ENCODE measurements at places on chromosomes 3 and 15.

DNA sequence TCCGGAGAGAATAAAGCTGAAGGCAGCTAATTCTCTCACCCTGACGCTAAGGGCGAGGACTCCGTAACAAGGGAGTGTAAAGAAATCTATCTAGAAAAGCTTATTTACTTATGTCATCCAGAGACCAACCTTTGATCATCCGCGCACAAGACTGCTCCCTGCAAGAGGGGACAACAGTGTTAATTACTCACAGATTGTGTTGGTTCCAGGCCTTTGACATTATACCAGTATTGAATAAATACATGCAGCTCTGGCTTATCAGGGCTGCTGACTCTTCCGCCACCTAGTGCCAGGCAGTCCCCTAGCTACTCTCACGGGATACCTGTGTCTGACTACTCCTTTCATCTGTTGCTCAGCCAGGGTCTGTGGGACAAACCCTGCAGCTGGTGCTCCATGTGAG lies 211.7 kb downstream of the DTWD1 start:
- no peak for DNase-seq

DNA sequence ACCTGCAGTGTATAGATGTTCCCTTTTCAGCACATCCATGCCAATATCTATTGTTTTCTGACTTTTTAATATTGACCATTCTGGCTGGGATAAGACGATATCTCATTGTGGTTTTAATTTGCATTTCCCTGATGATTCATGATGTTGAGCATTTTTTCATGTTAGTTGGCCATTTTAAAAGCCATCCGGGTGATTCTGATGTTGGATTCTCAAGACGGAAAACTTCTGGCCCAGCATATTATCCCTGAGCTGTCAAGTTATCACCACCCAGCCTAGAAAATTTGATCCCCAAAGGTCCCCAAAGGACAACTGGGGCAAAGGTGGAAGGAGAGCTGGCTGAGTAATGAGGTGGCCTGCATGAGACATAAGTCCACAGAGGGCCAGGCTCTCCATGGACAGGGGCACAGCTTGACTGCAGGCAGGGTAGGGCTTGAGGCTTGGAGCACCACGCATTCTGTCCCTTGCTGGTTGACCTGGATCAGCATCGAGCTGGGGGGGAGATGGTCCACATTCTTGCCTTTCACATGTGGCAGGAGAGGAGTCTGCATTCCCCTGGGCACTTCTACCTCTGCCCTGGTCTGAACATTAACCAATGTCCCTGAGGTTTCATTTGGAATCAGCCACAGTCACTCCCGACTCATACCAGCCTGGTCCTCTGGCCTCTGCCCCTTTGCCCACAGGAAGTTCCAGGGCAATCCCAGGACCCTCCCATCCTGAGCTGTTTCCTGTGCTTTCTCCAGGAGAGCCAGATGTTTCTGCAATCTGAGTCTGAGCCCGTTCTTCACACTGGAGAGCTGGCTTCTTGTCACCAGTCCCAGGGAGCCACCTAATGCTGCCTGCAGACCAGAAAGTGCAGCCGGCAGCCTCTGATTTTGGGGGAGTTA lies 69.2 kb downstream of the ISG20 start:
- no peak for DNase-seq

DNA sequence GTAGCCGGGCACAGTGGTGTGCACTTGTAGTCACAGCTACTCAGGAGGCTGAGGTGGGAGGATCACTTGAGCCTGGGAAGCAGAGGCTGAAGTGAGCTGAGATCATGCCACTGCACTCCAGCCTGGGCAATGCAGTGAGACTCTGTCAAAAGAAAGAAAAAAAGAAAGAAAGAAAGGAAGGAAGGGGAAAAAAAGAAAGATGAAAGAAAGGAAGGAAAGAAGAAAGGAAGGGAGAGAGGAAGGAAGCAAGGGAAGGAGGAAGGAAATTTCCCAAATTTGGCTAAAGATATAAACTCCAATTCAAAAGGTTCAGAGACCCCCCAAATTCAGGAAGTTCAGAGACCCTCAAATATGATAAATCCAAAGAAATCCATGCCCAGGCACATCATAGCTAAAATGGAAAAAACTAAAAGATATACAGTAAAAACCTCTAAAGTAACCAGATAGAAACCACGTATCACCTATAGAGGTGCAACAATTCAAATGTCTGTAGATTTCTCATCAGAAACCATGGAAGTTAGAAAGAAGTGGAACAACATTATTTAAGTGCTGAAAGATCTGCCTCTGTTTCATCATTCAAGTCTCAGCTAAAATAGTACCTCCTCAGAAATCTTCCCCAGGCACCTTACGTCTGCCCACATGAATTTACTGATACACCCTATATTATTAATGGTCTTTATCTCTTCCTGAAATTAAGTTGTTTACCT lies 10.7 kb downstream of the DET1 start:
- no peak for DNase-seq

GRCh38 chr15:52183562-52184173 lies 7.5 kb downstream of the GNB5 start:
- DNase-seq, result no peak

- DNase-seq, result no peak
Measured at GRCh38 chr15:52710050-52710707, 31.0 kb upstream of the ATOSA start.

DNA sequence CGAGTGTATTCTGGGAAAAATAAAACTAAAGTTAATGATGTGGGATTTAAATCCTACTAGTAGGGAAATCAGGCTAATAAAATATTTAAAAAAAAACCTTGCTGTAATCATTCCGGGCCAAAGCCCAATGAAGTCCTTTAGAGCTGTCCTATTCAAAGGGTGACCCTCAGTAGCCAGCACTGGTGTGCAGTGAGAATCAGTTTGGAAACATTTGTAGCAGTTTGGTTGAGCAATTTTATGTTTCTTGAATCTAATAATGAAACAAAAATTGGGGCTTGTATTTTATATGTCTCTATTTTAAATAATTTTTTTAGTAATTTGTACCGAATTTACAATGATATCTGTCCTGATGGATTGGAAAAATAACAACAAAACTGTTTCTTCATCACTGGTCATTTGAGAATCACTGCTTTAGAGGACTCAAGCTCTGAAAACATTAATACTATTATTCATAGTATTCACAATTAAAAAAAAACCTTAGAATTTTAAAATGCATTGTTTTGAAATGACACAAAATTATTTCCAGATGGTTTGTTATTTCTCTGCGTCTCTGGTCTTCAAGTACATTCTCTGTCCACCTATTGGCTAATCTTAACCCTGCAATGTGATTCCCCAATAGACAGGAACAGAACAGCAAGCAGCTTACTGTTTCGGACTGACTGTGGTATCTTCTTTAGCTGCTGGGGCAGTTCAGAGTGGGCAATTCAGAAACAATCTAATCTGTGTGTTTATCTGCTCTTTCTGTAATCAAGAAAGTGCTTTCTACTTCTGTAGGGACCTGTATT lies 71.2 kb downstream of the OTOL1 start:
- no peak for DNase-seq

GRCh38 chr3:152942366-152942765 lies 107.4 kb downstream of the P2RY1 start:
- no peak for DNase-seq

DNA sequence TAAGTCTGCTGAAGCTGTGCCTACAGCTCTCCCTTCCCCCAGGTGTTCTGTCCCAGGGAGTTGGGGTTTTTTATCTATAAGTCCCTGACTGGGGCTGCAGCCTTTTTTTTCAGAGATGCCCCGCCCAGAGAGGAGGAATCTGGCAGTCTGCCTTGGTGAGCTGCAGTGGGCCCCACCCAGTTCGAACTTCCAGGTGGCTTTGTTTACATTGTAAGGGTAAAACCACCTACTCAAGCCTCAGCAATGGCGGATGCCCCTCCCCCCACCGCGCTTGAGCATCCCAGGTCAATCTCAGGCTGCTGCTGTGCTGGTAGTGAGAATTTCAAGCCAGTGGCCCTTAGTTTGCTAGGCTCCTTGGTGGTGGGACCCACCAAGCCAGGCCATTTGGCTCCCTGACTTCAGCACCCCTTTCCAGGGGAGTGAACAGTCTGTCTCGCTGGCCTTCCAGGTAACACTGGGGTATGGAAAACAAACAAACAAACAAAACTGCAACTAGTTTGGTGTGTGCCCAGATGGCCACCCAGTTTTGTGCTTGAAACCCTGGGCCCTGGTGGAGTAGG lies 189.4 kb downstream of the MFSD1 start:
- no peak for DNase-seq

DNA sequence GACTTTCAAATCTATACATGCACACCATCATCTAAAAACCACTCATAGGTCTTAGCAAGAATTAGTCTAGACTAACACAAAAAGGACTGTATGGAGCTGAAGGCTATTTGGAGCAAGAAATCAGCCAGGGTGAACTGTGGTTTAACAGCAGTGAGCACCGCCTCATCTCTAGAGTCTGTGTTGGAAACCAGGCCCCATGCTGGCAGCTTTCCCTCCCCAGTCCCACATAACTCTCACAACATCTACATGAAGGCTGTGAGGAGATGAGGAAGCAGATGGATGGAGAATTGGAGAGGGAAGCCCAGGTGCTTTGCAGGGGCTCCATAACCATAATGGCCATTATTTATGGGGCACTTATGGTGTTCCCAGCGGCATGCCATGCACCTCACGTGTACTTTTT lies 133.2 kb upstream of the TOPAZ1 start:
- DNase-seq, result no peak

- peak; percentile 91 for DNase-seq
Measured at GRCh38 chr3:125916376-125916978, 52.5 kb upstream of the ROPN1B start.

DNA sequence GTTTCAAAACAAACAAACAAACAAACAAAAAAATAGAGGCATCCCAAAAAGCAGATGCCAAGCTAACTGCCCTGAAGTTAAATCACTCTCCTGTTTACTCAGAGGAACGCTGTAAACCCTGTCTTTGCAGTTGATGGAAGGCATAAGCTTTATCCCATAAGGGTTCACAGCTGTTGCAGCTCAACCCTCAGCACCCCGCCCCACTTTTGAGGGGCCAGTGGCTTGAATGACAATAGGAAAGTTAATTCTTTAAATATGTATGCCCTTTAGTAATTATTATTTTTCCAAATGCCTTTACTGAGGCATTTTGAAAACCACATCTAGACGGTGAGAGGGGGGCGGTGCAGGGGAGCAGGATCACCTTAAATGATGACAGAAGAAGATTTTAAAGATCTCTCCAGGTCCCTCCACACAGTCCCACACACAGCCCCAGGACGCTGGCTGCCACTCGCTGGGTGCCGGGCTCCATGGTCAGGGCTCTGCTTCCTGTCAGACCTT lies 272.1 kb downstream of the FAM43A start:
- no peak for DNase-seq

- DNase-seq, result no peak
Measured at GRCh38 chr3:115549071-115549470, 74.2 kb upstream of the GAP43 start.

DNA sequence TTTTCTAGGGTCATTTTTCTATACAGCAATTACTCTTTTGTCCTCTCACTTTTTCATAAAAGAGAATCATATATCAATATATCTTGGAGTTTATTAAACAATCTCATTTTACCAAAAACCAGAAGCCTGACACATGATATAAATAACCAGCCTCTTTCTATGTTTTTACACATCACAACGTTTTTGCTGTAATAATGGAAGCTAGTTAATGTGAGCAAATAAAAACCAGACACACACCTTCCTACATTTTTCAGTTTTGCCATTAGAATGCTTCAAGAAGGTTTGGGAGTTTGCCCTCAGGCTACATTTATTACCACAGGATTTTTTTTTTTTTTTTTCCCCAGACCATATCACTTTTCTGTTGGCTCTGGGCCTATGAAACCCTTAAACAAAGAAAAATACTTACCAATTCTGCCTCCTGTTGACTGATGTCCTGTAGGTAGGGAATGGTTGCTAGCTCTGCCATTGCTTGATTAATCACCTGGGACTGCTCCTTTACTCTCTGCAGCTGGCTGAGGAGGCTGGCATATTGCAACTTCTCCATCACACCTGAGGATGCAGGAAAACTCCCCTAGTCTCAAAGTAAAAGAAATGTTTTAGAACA lies 165.5 kb downstream of the ECT2 start:
- DNase-seq, result no peak

DNA sequence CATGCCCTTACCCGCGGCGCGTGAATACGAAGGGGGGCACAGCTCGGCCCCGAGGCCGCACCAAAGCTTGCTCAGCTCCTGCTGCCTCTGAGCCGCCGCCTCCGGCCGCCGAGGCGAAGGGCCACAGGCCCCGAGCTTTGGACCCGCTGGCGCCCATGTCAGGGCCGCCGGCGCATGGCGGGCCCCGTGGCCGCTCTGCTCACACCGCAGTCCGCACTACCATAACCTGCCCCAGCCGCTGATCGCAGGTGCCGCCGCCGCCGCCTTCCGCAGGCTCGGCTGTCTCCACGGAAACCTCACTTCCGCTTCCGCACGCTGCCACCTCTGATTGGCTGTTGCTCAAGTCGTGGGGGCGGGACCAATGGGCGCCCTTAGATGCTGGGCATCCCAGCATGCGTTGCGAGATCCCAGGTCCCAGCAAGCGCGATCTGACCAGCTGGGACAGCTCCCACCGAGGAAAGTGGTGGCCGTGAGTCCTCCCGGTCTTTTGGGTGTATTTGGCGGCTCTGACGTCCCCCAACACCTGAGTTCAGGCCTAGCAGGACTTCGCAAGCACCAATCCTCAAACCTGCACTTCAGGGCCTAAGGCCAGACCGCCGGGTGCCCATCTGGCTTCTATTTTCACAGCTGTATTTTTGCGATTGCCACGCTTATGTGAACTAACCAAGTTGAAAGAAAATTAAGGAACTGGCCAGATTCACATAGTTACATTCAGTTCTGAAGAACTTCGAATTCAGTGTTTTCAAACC lies at the start of gene TUSC2:
Gene TUSC2, minus strand, starts transcription at position 281 of the 749 bp plus-strand sequence. Its CDS starts 124 bp downstream, at position 157.
- peak; percentile 92 for DNase-seq

GRCh38 chr3:144011251-144011799 lies 39.7 kb downstream of the DIPK2A start:
- no peak for DNase-seq

DNA sequence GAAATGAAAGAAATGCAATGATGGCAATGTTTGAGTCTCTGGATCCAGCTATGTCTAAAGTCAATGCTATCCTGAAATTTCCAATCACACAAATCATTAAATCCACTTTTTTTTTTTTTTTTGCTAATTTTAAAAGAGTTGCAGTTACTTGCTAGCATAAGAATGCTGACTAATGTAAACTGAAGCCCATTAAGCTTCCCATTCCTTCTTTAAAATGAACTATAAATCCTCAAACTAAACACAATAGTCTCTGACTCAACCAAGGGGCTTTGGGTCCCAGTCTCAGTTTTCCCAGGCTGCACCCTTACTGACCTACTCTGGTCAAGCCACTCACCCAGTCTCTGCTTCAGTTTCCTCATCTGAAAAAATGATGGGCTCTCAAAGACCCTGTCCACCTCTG lies 361.1 kb downstream of the ERC2 start:
- no peak for DNase-seq

GRCh38 chr3:58288011-58288728 lies 17.9 kb upstream of the RPP14 start:
- no peak for DNase-seq

GRCh38 chr15:100373120-100373896 lies 31.5 kb upstream of the ADAMTS17 start:
- no peak for DNase-seq

GRCh38 chr3:28150465-28151206 lies 90.8 kb upstream of the CMC1 start:
- DNase-seq, result no peak

Measured in stimulated activated CD4-positive, alpha-beta T cell treated with anti-CD3 and anti-CD28 coated beads, Interleukin-1b, Interleukin-23, amount 100 ng/mL, for 24 hours (primary cell).